ENCODE measurements at places on chromosomes 1 and 21. TPM values are rescaled to one million over a fixed set of nuclear protein-coding genes. Genes with fewer than 3 reads are reported as not detected.

Gene LCE1F
- not detected for total RNA-seq

Gene PEAR1
- 10.8 TPM for total RNA-seq

GRCh38 chr1:229599218-229599954 lies 26.5 kb downstream of the TAF5L start:
- no peak overlapping the region for H3K4me3 ChIP-seq
- no peak overlapping the region for H3K27ac ChIP-seq
- H3K27me3 ChIP-seq = no peaks in the 10 kb centered on the region
- no peak for DNase-seq
- H3K36me3 ChIP-seq = peaks cover 15% of the 10 kb centered on the region
- H3K4me1 ChIP-seq = no peaks in the 10 kb centered on the region

Gene C1orf87
- not detected for total RNA-seq

Gene ARHGEF19
- 59.7 TPM for total RNA-seq

GRCh38 chr1:39183503-39184353 lies 20.8 kb upstream of the MACF1 start:
- peaks cover 48% of the 10 kb centered on the region for H3K4me1 ChIP-seq
- no peaks in the 10 kb centered on the region for H3K36me3 ChIP-seq
- H3K4me3 ChIP-seq = no peak overlapping the region
- no peaks in the 10 kb centered on the region for H3K27me3 ChIP-seq
- peak; percentile 96 for DNase-seq
- H3K27ac ChIP-seq = peak overlapping the region; percentile 55

DNA sequence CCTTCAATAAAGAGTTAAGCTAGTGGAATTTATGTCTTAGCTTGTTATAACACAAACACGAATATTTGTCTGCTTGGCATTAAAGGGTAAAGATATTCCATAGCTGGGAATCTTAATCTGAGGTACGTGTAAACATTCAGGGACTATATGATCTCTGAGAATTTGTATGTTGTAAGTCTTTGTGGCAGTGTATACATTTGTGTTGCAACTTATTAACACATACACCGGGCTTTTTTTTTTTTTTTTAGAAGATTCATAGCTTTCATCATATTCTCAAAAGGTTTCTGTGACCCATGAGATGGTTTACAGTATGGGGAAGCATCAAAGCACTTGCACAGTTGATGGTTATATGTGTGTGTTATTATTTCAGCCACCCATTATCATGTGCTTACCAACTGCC lies 3.0 kb downstream of the GGPS1 start:
- no peaks in the 10 kb centered on the region for H3K36me3 ChIP-seq
- no peak overlapping the region for H3K27ac ChIP-seq
- no peak overlapping the region for H3K4me3 ChIP-seq
- no peak for DNase-seq

Measured in HCT116 (cell line).